ENCODE measurements at places on chromosomes 3 and 15. TPM values are rescaled to one million over a fixed set of nuclear protein-coding genes. Genes with fewer than 3 reads are reported as not detected.

DNA sequence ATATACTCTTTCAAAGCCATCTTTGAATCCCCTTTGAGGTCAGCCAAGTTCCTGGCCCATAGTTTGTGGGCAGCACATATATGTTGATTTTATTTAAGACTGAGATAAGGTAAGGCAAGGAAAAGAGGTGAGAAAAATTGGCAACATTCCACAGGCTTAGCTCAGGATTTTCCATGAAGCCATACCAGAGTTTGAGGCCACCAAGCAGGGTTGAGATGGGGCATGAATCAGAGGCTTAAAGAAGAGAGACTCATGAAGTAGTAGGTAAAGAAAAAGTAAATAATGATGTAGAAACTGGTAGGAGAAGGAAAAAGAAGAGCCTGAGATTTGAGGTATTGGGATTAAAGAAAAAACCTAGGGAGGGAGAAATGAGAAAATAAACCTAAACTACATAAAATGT lies 89.2 kb downstream of the MYO5A start:
- no peak for DNase-seq

GRCh38 chr3:67635257-67635656 lies 19.2 kb downstream of the SUCLG2 start:
- no peak for DNase-seq

DNA sequence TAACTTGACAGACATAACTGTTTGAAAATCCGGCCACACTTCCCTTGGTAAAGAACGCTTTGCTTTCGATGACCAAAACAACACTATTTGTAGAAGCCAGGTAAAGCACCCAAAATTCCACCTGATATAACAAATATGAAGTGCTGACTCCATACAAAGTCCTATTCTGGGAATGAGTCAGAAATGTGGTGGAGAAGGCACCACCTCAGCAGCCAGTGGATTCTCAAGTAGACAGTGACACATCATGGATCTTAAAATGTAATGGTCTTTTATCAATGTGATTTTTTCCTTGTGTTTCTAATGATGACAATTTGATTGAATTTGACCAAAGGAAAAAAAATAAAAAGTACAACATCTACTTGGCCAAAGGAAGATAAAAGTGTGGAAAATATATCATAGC lies 135.0 kb upstream of the WNT5A start:
- DNase-seq: no peak

- no peak for DNase-seq
Measured at GRCh38 chr3:168212664-168213285, 117.1 kb upstream of the GOLIM4 start.

GRCh38 chr15:80386151-80386550 lies 18.0 kb upstream of the ARNT2 start:
- no peak for DNase-seq

DNA sequence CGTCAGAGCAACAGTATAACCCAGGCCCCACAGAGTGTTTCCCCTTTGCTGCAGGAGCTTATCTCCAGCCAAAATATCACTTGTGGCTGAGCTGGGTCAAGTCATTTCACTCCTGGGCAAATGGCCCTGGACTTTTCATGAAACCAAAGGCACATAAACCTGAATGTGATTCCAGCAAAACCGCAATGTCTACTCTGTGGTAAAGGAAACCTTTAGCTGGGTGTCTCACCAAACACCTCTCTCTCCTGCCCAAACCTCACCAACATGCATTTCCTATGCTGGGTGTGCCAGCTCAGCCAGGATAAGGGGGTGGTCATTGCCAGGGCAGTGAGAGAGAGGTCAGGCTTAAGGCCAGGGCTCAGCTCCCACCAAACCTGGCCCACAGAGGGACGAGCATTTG lies 67.4 kb downstream of the GTPBP8 start:
- no peak for DNase-seq

GRCh38 chr3:72896996-72897757 lies 9.3 kb downstream of the GXYLT2 start:
- peak; percentile 52 for DNase-seq

GRCh38 chr3:168414149-168414548 lies 318.4 kb upstream of the GOLIM4 start:
- no peak for DNase-seq

DNA sequence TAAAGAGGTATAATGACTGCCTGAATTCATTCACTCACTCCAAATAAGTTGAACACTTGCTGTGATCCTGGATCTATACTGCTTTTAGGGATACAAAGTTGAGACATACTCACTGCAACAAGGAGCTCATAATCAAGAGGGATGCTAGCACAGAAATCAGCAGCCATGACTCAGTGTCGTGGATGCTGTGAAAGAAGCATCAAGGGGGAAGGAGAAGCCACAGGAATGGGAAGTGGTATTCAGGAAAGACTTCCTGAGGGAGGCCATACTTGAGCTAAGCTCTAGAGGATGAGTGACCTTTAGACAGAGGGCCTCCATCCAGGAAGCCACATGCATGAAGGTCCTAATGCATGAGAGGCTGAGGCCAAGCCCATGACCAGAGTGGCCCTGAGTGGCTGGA lies 245.7 kb upstream of the RORA start:
- no peak for DNase-seq

DNA sequence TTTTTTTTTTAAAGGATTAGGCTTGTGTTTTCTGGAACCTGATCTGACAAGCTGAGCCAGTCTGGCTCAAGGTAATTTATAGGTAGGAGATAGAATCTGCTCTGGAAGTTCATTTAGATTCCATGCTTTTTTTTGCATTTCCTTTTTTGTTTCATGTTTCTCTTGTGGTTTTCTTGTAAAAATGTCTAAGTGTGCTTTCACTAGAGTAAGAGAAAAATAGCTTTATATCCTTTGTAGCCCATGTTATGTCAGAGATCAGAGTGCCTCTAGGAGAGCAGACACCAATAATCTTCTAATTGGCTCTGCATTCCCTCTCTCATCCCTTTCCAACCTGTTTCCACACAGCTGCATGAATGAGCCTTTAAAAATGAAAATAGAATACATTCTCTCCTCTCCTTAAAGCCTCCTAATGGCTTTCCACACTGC lies 389.8 kb upstream of the KCNMB2 start:
- DNase-seq: no peak

DNA sequence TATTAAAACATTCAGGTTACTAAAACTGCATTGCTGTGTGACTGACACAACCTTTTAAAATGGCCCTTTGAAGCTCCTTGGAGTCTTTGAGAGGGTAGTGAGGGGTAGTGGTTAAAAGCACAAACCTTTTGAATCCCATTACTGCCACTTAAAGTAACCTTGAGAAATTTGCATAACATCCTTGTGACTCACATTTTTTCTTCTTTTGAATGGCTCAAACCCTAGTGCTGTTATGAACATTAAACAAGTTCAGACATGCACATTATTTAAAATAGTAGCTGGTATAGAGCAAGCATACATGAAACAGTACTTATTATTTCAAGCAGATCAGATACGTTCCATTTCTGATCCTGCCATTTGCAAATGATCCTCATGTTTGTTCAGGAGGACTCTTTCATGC lies 3.7 kb upstream of the CLDN1 start:
- DNase-seq: no peak

DNA sequence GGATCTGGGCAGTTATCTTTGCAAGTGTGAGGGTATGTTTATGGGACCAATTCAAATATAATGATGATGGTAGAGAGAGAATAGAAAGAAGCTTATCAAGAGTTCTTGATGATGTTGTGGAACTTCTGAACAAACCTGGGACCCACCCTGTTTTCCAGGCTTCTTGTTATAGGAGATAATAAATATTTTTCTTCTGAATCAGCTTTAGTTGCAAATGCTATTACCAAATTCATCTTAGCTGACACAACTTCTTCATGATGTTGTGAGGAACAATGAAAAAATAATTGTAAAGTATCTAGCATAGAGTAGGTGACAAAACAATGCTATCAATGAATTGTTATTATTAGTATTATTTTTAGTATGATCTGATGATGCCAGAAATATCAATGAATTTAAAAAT lies 43.5 kb upstream of the PTX3 start:
- no peak for DNase-seq

DNA sequence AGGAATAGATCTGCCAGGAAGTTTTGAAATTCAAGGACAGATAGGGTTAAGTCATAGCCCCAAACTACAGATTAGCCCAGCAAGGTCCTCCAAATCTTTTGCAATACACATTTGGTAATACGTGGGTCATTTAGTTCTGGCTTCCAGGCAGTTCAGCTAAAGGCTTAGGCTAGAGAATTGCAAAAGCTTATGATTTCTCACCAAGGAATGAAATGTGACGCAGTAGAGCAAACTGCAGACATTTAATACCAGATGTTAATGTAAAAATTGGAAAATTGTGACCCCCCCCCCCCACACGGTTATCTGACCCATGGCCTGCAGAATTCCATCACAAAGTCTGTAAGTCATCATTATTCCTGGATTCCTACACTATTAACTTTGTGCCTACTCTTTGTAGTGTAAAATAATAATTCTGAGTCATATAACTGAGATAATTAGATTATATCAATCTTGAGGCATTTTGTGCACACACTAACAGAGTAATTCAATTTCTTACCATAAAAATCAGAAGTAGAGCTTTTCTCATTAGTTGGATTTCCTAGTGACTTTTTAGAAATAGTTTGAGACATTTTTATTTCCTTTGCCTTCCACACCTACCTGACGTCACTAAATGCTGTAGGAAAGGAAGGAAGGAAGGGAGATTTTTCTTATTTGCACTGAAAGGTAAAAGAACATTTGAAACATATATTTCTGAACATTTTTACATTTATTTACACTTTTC lies 235.2 kb downstream of the DTWD1 start:
- DNase-seq: no peak

DNA sequence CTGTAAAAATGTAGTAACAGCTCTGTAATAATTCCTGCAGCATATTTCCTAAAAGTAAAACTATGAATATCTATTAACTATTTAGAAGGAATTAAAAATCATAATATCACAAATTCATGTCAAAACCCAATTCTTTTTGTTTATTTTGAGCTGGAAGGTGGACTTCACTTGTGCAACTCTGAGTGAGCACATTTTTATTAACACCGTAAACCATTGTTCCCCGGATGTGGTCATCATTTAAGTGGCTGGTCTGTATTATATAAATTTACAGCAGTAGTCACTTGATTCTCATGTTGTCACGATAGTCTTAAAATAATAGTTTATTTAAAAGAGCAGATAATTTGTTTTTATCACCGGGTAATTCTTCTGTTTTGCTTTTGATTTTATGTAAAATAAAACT lies 43.0 kb upstream of the UTS2B start:
- DNase-seq: no peak

GRCh38 chr3:96970211-96970610 lies 155.8 kb downstream of the EPHA6 start:
- no peak for DNase-seq

DNA sequence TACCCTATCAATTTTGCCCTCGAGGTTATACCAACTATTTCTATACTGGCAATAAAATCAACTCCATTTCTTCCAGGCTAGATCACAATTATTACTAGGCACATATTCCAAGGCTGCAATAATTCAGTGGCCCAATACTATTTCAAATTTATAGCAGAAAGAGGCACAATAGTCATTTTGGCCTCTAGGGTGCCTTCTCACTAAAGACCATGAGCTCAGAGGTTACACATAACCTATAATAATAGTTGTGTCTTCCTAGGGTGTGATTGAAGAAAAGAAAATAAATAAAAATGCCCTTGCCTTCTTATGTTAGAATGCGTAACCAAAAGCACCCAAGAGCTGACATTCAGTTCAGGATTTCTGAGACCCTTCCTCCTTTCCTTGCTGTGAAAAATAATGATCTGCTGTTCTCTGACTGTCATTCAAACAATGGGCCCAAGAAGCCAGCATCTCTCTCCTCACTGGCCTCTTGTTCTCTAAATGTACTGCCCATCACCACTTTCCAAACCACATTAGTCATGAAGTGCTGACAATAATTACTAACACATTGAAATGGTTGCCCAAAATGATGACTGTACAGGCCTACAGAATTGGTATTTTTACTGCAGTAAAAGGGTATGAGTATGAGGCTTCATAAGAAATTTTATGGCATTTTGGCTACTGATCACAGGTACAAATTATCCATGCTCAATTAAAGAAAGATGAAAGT lies 244.8 kb downstream of the LRRN1 start:
- DNase-seq: no peak

GRCh38 chr3:106305127-106305526 lies 436.3 kb upstream of the CBLB start:
- DNase-seq: no peak

GRCh38 chr3:15645740-15646501 lies 44.4 kb downstream of the BTD start:
- DNase-seq: no peak

DNA sequence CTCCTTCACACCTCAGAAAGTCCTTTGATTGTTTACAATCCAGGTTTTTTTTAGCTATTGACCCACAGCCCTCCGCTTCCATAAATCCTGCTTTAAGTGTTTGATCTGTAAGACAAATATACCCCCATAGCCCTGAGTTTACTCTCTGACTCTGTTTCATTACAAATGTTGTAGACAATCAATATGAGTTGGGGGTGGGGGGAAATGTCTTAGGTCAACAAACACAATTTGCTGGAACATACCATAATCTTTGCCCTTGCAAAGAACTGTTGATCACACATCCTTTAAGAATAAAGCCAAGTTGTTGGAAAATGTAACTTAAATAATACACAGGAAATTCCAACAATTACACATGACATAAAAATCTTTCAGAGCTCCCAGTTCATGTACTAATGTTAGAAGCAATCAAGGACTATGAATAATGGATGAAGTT lies 301.8 kb upstream of the SEMA6D start:
- DNase-seq: peak; percentile 45

- DNase-seq: no peak
Measured at GRCh38 chr3:114608293-114608692, 314.5 kb downstream of the TIGIT start.

- no peak for DNase-seq
Measured at GRCh38 chr15:50791486-50791885, 26.0 kb upstream of the SPPL2A start.

SHF gene
- total RNA-seq: 5.2 TPM

CCR8 gene
- 0.19 TPM for total RNA-seq

ATRIP gene
- 6.7 TPM for total RNA-seq

SYNM gene
- total RNA-seq: 23.2 TPM

CPLX3 gene
- not detected for total RNA-seq

CFAP100 gene
- total RNA-seq: not detected

CLDN11 gene
- total RNA-seq: 2.4 TPM

PLCD1 gene
- total RNA-seq: 50.0 TPM

MESD gene
- total RNA-seq: 30.9 TPM

USP19 gene
- total RNA-seq: 67.2 TPM

SLC12A1 gene
- 201 TPM for total RNA-seq

WDR82 gene
- 75.8 TPM for total RNA-seq

HDAC11 gene
- total RNA-seq: 28.3 TPM

CDV3 gene
- 154 TPM for total RNA-seq

ARL6 gene
- total RNA-seq: 10.7 TPM

ZNF609 gene
- total RNA-seq: 37.2 TPM

ERICH6 gene
- 0.19 TPM for total RNA-seq

SPG21 gene
- total RNA-seq: 82.8 TPM

All from kidney (tissue), 22 donors.